ENCODE measurements at places on chromosomes 13 and 19.

GRCh38 chr13:40485611-40486517, 180.6 kb downstream of the FOXO1 start:
- no peak for DNase-seq

GRCh38 chr13:106383791-106384190, 151.7 kb downstream of the EFNB2 start:
- DNase-seq: no peak

DNA sequence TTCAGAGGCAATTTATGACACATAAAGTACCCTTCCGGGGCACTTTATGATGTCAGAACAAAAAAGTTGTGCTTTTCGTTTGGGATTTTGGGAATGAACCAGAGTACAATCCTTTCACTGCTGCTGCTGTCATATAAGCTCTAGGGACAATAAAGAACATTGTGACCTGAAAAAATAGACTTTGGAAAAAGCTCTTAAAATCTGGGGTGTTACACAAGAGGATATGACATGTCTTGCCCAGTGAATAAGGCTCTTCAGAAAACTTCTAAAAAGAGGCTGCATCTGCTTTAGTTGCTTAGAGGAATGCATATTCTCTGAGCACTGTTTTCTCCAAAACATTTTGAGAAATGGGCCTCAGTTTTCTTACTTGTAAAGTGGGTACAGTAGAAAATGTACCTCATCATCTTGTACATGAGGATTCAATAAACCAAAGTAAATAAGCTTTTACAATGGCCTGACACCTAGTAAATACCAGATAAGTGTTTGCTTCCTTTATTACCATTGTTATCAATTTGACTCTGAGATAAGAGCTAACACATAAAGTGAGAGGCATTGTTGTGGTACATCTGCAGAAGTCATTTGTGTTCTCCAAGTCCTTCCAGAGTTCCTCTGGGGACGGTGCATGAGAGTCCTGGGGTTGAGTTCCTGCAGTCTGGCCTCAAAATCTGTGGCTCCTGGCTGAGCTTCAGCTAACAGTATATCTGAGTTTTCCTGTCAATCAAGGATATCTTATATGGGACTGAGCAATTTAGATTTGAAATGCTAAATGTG, 67.4 kb upstream of the EDNRB start:
- DNase-seq: no peak

GRCh38 chr13:37878921-37879320, 9.3 kb upstream of the TRPC4 start:
- DNase-seq: no peak

GRCh38 chr19:10288662-10289166, 1.0 kb upstream of the ICAM5 start:
- peak; percentile 86 for DNase-seq

DNA sequence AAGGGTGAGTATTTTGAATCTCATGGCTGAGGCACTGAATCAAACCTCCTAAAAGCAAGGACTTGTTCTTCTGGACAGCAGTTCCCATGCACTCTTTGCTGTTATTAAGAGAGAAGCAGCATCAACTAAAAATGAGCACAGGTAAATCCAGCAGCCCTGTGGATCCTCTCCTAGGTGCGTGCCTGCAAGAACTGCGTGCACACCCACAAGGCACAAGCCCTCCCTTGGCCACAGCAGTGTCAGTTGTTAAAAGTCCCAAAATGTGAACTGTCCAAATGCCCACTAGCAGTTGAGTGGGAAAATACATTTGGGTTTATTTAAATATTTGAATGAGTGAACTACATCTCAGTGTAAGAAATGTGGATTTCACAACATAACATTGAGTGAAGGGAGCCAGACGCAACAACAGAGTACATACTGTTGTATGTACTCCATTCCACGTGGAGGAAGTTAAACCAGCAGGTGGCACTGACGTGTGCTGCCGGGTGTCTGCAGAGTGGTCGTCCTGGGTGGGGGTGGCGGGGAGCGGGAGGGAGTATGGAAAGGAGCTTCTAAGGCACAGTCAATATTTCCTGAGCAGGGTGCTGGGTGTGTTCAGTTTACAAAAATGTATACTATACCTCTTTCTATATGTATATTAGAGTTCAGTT, 266.4 kb downstream of the NALCN start:
- peak; percentile 37 for DNase-seq

DNA sequence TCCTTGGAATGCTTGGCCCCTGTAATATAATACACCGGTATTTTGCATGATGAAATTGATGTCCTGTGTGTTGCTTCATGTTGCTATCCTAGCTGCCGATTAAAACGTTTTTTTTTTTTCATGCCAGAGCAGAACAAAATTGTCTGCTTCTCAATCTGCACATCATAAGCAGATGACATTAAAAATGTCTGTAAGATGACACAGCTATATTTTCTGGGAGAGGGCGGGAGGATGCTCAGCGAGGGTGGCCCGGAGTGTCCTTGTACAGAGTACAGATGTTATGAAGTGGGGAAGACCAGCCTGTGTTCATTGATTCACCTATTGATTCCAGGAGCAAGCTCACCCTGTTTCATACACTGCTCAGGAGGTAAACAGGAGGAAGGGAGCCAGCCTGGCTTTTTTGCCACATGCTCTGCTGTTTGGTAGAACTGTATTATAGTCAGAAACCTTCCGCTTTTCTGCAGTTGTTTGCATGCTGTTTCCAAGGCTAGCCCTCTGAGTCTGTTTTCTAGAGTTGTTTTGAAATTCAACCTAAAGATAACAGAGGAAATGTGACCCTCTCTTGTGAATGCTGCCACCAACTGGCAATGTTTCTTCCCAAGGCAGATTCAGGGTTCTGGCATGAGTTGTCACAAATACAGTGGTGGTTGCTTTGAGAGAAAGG, 4.7 kb upstream of the IRS2 start:
- peak; percentile 89 for DNase-seq

DNA sequence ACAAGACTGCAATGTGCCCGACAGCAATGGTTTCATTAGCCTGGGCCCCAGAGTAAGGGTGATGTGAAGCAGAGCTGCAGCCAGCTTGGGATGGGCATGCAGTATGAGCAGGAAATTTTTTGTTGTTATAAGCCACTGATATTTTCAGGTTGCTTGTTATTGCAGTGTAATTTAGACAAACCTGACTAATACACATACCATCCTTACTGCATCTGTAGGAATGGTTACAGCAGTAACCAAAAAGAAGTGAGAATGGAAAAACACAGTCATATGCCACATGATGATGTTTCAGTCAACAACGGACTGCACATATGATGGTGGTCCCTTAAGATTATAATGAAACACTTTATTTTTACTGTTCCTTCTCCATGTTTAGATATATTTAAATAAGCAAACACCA, 8.6 kb upstream of the POMP start:
- DNase-seq: no peak

DNA sequence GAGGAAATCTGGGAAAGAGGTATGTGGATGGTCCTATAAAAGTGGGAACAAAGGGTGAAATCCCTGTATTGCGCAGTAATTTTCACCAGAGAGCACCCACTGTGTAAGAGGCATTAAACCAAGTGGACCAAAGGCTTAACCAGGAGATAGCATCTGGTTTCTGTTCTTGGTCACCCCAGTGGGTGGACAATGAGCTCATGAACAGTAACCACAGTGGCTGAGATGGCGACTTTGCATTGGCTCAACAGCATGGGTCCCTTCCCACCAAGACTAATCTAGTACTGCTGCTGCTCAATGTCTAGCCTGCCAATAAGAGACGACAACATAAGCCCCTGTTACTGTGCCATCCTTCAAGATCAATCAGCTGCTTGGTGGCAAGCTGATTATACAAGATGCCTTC, 36.6 kb downstream of the CCDC169 start:
- no peak for DNase-seq

DNA sequence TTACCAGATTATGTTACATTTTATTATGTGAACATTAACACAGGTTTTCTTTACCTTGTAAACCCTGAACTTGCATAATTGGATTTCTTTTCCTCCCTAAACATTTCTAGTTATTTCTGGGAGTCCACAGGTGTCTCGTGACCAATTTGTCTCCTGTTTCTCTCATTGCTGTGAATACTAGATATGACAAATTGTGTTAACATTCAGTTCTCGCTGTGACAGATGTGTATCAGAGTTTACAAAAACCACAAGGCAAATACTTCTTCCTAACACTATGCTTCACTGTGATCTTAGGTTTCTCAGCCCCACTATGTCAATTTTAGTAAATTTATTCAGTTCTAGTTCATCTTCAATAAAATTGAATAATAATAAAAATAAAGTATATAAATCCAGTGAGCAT, 1554.9 kb downstream of the EFNB2 start:
- DNase-seq: no peak

GRCh38 chr19:53389978-53390377, 5.0 kb upstream of the ZNF765 start:
- DNase-seq: no peak

GRCh38 chr19:2578391-2578890, 102.5 kb downstream of the GADD45B start:
- DNase-seq: no peak

GRCh38 chr19:51702103-51702824, 9.1 kb downstream of the SPACA6 start:
- peak; percentile 16 for DNase-seq

DNA sequence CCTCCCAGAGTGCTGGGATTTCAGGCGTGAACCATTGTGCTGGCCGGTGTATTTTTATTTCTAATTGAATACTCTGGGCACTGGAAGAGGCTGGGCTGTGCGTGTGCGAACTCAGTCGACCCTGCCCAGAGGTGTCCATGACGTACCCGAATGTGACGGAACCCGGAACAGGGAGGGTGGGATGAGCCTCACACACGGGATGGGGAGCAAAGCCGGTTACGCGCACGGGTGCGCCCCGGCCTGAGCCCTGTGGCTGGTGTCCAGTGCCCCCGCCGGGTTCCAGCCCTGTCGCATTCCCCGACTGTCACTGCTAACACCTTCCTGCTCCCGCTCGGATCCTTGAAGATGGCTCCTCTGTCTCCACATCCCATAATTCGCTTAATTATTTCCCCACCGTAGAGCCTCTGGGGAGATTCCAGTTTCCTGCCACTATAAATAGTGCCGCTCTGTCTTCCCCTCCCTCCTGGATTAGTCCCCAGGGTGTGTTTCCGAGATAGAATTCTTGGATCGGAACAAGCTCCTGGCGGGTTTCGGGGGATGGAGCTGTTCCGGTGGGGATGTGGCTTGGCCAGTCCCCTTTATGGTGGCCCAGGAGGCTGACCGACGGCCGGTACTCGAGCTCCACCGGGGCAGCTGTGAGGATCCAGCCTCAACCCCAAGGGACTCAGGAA, 22.0 kb downstream of the SBNO2 start:
- no peak for DNase-seq

DNA sequence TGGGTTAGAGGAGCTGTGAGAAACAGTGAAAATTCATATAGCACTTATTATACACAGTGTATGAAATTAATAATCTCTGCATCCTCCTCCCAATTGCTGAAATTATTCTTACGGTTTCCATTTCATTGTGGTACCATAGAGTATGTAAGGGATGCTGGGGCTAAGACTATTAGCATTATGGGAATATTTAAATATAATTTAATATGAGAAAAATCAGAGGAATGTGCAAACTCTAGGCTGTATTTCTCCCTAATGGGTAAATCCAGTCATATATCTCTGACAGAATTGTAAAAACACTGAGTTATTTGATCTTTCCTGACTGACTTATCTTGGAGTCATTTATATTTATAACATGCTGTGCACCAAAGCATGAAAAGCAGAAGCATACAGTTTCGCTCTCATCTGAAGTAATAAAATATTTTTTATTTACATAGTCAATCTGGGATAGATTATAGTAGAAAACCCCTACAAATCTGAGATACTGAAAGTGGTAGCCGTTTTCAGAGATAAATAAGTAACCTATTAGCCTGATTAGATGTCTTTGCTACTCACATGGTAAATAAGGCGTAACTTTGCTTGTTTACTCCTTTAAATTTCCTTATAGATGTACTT, 34.9 kb downstream of the LRCH1 start:
- DNase-seq: peak; percentile 63

DNA sequence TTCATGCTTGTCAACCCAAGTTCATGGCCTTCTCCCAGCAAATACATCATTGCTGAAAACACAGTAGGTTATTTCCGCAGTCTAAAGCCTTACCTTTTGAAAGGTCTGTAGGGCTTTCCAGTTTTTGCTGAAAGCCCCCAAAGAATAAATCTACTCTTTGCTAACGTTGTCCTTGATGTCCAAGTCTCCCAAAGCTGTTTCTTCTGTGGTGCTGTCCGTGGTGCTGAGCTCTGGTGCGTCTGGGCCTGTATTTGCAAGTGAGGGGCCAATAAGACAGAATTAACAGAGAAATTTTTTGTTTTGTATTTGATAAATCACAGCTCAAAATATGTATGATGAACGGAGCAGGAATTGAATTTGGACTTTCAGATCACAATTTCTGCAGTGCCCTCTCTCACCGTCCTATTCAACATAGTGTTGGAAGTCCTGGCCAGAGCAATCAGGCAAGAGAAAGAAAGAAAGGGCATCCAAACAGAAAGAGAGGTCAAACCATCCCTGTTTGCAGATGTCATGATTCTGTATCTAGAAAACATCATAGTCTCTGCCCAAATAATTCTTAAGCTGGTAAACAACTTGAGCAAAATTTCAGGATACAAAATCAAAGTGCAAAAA, 9.8 kb upstream of the LGALS16 start:
- peak; percentile 30 for DNase-seq

- peak; percentile 22 for DNase-seq
These were observed 6.7 kb downstream of the ZNF565 start for GRCh38 chr19:36207605-36208252.

GRCh38 chr13:112325920-112326645, 50.1 kb upstream of the SPACA7 start:
- DNase-seq: no peak

- DNase-seq: no peak
These were observed 248.4 kb downstream of the RFC3 start for GRCh38 chr13:34066344-34066743.

DNA sequence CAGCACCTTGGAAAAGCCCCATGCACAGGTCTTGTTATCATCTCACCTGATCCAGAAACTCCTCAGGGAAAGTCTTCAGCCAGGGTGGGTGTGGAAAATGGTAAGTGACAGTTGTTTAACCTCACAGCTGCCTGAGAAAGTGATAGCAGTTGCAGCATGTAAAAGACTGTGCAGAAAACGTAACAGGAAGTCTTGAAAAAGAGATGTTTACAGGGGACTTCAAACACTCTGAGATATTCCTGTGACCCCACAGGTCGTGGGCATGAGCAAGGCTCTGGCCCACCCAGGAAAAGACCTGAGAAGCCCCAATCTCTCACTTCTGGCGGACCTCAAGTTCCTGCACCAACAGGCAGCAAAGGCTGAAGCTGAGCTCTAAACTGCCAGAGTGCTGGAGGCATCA, 826.9 kb downstream of the UQCRFS1 start:
- peak; percentile 54 for DNase-seq

- DNase-seq: no peak
These were observed 193.2 kb downstream of the URI1 start for GRCh38 chr19:30135093-30135757.

Data from NAMALWA (cell line).